ENCODE measurements at places on chromosomes 11 and 22.

GRCh38 chr11:119295178-119295577 lies 21.8 kb downstream of the MCAM start:
- DNase-seq: peak; percentile 18

GRCh38 chr11:110525883-110526282 lies 96.1 kb downstream of the FDX1 start:
- peak; percentile 48 for DNase-seq

DNA sequence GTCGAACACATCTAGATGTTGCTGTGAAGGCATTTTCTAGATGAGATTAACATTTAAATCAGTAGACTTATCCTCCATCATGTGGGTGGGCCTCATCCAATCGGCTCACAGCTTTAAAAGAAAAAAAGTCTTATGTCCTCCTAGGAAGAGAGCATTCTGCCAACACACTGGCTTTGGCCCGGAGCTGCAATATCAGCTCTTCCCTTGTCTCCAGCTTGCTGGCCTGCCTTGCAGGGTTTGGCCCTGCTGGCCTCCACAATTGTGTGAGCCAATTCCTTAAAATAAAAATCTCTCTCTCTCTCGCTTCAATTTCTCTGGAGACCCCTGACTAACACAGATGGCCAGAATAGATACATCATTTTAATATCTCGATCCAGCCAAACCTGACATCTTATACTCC lies 13.1 kb upstream of the ABCC8 start:
- no peak for DNase-seq

- no peak for DNase-seq
These were observed 909 bp upstream of the ZNRD2 start for GRCh38 chr11:65569164-65569972.

GRCh38 chr11:86515297-86516094 lies 140.8 kb downstream of the CCDC81 start:
- DNase-seq: peak; percentile 89

GRCh38 chr22:17007257-17007656 lies 765 bp downstream of the GAB4 start:
- DNase-seq: no peak

DNA sequence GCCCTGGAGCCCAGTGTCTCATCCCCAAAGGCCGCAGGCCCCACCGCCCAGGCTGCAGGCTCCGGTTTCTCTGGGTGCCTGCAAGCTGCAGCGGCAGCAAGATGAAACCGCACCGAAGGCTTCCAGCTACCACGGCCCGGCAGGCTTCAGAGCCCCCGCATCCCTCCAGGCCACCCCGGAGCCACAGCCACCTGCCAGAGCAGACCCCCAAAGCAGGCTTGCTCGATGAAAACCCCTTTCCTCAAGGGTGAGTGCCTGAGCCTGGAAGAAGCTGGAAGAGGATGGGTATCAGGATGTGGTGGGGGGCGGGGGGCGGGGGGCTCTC lies 24.5 kb upstream of the GNB1L start:
- DNase-seq: no peak

- peak; percentile 19 for DNase-seq
These were observed 1506.8 kb downstream of the BRD1 start for GRCh38 chr22:48320683-48321451.

- DNase-seq: peak; percentile 18
These were observed 352.1 kb upstream of the NARS2 start for GRCh38 chr11:78926633-78927338.

- no peak for DNase-seq
These were observed 66.0 kb upstream of the TENM4 start for GRCh38 chr11:79506734-79507344.

- DNase-seq: no peak
These were observed 95.6 kb downstream of the CTTN start for GRCh38 chr11:70493891-70494290.

DNA sequence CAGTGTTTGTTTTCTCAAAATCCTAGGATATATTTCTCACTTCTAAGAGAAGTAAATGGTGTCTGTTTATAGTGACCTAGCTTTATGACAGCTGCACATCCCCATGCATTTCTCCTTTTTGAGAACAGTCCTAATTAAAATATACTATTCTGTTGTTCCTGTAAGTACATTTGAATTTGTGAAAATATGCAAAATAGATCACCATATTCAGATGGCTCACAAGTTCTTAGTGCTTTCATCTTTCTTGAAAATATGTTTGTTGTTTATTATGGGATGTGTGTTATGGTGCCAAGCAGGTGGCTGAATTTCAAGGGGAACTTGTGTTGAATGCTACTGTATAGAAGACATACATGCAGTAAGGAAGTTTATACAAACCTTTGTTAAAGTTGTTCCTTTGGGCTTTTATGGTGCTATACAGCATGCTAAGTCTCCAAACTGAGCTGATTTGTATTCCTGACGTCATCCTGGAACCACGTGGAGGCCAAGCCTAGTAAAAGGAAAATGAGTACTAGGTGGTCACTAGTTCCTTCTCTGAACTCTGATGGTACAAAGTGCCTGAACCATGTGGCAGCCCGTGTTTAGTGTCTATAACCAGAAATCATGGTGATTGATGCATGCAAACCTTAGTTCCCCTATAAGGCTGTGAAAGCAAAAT lies 7.8 kb upstream of the VSTM5 start:
- no peak for DNase-seq

- DNase-seq: no peak
These were observed 1025.2 kb downstream of the TBC1D22A start for GRCh38 chr22:47787501-47788227.

DNA sequence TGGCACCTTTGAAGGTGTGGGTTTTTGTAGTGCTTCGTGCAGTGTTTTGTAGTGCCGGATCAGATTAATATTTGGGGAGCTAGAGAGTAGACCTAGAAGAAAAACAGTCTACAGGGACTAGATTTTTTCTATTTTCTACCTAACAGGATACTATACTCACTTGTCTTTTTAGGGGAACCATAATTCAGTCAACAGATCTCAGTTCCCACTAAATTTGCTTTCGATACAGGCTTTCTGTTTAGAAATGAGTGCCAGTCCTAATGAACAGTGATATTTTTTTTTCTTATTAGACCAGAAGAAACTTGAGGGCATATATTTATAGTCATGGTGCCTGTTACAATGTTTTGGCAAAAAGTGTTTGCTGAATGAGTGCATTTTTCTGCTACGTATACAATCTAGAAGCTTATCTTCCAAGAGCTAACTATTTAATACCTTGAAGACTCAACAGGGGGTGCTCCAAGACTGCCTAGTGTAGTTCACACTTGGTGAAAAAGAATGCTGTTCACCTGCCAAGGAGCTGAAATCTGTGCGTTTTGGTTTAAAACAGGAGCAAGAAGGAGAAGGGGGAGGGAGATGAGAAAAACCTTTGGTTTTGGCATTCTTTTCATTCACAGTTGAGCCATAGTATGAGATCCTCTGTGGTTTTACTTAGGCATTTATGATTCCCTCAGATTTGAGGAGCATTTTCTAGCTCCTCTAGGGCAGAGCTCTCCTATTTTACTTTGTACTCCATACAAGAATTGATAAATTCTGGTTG lies 44.9 kb upstream of the VSTM5 start:
- peak; percentile 81 for DNase-seq

GRCh38 chr11:13271060-13271693 lies 6.4 kb upstream of the BMAL1 start:
- no peak for DNase-seq

DNA sequence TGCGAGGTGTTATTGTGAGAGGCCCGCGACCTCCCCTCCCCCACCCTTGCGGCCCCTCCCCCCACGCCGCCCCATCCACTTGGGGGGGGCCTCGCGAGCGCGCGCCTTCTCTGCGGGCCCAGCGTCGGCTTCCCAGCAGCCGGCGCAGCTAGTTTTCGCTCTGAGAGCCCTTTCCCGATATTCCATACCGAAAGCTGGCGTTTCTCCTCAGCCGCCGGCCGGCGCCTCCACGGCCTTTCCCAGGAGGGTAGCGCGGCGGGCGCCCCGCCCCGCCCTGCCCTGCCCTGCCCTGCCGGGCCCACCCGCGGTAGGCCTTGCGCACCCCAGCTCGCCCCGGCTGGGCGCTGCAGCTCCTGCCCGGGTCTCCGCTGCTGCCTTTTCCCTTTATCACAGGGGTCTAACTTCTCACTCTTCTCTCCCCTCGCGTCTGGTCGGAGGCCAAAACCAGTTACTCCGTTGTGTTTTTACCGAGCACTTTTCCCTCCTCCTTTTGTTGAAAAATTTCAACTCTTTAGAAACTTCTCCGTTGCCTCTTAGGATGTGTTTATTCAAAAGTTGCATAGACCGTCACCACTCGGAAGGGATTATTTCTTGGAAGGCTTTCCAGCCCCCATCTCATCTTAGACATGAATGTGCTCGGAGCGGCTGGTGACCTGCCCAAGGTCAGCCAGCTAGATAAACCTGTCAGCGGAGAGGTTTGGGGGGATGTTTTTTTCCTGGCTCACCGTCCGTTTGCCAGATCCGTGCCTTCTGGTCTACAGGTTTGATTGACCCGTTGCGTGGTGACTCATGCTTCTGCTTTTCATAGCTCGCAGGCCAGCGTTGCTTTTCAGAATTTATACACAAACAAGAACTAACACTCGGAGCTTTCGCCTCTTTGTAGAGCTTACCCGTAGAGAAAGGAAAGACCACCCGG lies 648 bp downstream of the PAFAH1B2 start:
- DNase-seq: peak; percentile 53

DNA sequence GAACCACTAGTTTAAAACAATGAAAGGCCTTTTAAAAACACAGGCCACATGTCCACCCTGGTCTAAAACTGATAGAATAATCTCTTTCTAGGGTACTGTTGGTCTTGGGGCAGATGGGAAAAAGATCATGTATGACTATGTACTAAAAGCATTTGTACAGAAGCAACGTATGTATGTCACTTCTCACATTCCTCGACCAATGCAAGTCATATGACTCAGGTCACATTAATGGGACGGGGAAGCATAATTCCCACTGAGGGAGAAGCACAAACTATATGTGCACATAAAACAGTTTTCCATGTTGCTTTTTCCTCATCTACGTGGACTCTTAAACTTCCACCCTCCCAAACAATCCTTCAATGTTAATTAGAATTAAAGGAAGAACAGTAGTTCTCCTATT lies 32.2 kb upstream of the GAB2 start:
- DNase-seq: peak; percentile 52

GRCh38 chr22:32752816-32753520 lies 48.5 kb upstream of the TIMP3 start:
- peak; percentile 75 for DNase-seq

- peak; percentile 17 for DNase-seq
These were observed 51.1 kb upstream of the MUC15 start for GRCh38 chr11:26623076-26623659.

DNA sequence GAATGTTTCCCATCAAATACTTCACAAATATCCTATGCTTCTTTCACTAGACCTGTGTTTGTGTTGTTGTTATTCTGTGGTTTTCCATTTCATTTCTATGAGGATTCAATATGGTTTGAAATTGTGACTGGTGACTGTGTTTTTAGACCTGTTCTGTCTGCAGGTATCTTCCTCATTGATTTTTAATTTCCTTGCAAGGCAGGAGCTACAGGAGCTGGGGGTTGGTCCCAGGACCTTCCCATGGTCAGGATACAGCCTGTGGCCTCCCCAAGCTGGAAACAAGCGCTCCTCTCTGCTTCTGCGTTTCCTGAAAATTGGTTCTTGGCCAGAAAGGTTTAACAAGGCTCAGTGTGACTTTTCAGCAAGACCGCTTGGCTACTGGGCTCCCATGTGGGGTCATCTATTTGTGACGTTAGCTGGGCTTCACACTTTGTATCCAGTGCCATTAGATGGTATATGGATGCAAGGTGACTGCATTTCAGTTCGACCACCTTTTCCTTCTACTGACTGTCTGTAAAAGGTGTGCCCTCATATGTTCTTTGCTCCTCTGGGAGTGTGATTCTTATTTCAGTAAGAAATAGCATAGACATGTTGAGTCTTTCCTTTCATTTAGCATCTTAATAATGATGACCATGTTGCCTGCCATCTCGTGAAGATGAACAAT lies 21.5 kb downstream of the IGLL5 start:
- no peak for DNase-seq

GRCh38 chr11:72751116-72752087 lies 806 bp downstream of the ARAP1 start:
- DNase-seq: no peak

DNA sequence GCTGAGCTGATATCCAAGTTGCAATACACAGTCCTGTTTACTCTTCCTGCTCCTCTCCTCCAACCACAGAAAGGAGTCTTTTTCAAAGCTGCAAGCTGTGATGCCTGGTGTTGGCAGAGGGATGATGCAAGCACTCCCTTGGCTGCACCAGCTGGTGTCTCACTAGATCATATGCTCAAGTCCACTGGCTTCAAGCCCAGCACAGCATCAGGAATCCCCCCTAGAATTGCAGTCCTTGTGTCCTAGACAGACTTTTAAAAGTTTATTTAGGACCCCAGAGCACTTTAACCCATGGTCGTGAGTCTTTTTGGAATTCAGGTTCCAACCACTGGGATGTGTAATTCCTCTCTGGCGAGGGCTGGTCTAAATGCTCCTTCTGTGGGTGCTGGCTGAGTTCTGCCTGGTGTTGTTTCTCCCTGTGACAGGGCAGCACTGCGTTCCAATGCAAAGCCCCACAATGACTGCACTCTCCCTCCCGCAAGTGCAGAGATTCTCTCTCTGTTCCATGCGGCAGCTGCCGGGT lies 1.9 kb upstream of the HEPN1 start:
- DNase-seq: peak; percentile 51

GRCh38 chr11:47105974-47106373 lies 70.7 kb downstream of the ARFGAP2 start:
- DNase-seq: no peak

DNA sequence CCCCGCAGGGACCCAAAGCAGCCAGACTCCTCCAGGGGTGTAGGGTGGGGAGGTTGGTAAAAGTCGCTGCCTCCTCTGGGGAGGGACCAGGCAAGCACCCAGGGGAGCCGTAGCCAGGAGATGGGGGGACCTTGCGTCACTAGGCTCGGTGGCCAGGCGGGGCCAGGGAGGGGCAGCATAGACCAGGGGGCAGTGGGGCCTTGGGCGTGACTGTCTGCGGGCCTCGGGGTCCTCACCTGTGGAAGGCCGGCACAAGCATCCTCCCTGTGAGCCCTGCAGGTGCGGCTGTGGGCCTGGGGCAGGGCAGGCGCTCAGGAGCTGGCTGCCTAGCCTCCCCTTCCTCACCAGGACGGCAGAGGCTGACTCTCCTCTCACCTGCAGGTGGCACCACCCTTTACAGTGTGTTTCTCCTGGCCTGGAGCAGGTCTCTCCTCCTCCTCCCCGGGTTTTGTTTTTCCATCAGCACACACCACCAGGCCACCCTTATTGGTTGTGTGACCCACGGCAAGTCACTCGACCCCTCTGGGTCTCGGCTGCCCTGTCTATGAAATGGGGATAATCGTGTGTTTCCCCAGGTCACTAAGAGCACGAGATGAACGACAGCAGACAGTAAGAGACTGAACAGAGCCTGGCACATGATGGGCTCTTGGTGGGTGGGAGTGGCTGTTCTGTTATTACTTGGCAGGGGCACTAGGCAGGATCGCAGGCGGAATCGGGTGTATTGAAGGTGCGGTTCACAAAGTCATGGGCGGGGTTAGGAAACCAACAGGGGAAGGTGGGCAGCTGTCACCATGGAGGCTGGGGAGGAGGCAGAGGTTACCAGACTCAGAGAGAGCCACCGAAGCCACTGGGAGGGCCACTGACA lies 52.7 kb downstream of the FLRT1 start:
- DNase-seq: no peak

- DNase-seq: no peak
These were observed 90.0 kb upstream of the PRR5 start for GRCh38 chr22:44611880-44612496.

- DNase-seq: no peak
These were observed 8.0 kb upstream of the AHNAK start for GRCh38 chr11:62554387-62555167.

GRCh38 chr22:22396741-22397291 lies 111.7 kb downstream of the ZNF280B start:
- DNase-seq: no peak

Data from fibroblast of skin of scalp (primary cell).